M059J (cell line): ENCODE measurements at places on chromosomes 7 and 10. TPM values are rescaled to one million over a fixed set of nuclear protein-coding genes. Genes with fewer than 3 reads are reported as not detected.

Gene CCDC146
- 1.1 and 2.9 TPM in 2 replicates for total RNA-seq

GRCh38 chr7:95199779-95200558 lies 124.4 kb downstream of the PON1 start:
- peak; percentile 52 for DNase-seq

- DNase-seq: no peak
Measured at GRCh38 chr10:112792487-112793201, 157.4 kb upstream of the TCF7L2 start.

Gene PLEKHS1
- 1.0 and 1.1 TPM in 2 replicates for total RNA-seq

GRCh38 chr10:123570898-123571515 lies 95.1 kb upstream of the GPR26 start:
- no peak for DNase-seq

Gene KIF11
- 35.0 and 56.1 TPM in 2 replicates for total RNA-seq

Gene ZNF438
- 2.5 and 3.4 TPM in 2 replicates for total RNA-seq

GRCh38 chr7:48964074-48964473 lies 39.7 kb downstream of the CDC14C start:
- DNase-seq: peak; percentile 24

Gene NMT2
- total RNA-seq: 28.3 and 51.2 TPM in 2 replicates

Gene PLAU
- total RNA-seq: 264 and 272 TPM in 2 replicates

Gene GAD2
- total RNA-seq: not detected in 2 replicates

- DNase-seq: no peak
Measured at GRCh38 chr10:1141261-1141660, 85.1 kb downstream of the WDR37 start.

Gene GPR37
- 3.8 and 6.2 TPM in 2 replicates for total RNA-seq

Gene CRTAC1
- not detected in 2 replicates for total RNA-seq

DNA sequence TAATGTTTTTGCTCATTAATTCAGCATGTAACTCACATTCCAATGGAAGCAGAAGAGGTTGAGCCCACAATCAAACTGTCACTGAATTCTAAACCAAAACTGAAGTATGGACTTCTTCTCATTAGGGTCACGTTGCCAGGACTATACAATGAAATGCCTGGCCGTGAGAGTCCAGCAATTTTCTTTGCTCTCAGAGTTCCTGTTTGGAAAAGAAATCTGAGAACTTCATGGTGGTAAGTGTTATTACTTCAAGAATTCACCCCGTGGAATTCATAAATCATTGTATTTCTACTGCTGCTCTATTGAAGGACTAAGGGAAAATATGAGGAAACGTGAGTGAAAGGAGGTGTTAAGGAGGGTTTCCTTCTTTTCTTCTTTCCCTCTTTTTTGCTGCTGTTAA lies 441.8 kb upstream of the AKR1E2 start:
- DNase-seq: peak; percentile 13

Gene FKBP9
- 150 and 170 TPM in 2 replicates for total RNA-seq

Gene ENKUR
- not detected in 2 replicates for total RNA-seq

Gene C1QL3
- total RNA-seq: not detected in 2 replicates

DNA sequence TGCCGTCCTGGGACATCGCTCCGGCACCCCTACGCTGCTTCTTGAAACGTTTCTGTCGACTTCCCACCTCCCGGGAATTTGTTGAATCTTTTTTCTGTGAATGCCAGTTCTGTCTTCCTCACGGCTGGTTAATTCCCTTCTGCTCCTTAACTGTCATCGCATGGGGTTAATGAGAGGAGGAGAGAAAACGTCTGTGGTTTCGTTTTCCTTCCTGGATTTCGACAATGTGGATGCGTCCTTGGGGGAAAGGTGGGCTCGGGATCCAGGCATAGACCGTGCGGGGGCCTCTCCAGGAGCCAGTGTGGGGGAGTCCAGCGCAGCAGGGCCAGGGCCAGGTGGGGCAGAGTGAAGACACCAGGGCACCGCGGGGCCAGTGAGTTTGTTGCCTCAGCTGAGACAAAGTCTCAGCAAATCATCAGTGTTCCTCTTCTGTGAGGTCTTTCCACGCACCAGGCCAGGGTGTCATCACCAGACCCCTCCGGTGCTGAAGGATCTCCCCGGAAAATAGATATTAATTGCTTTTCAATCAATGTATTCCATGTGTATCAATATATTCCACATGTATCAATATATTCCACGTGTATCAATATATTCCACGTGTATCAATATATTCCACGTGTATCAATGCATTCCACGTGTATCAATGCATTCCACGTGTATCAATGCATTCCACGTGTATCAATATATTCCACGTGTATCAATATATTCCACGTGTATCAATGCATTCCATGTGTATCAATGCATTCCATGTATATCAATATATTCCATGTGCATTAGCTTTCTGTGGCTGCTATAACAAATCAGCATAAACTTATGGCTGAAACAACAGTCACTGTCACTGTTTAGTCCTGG lies 33.7 kb upstream of the CFAP46 start:
- no peak for DNase-seq

Gene FAM20C
- total RNA-seq: 143 and 300 TPM in 2 replicates

Gene GFRA1
- 32.2 and 49.4 TPM in 2 replicates for total RNA-seq

Gene FAM25A
- total RNA-seq: not detected in 2 replicates

Gene UPK3B
- total RNA-seq: 0.05 TPM in 1 of 2 replicates, not detected in the other
